ENCODE measurements at places on chromosomes 12 and 14. TPM values are rescaled to one million over a fixed set of nuclear protein-coding genes. Genes with fewer than 3 reads are reported as not detected.

SLC17A8 gene
- not detected for total RNA-seq

RNFT2 gene
- 2.7 TPM for total RNA-seq

PTPRQ gene
- not detected for total RNA-seq

FAM222A gene
- total RNA-seq: 0.65 TPM

KCNK10 gene
- not detected for total RNA-seq

SMOC1 gene
- total RNA-seq: 3.3 TPM

CRIP1 gene
- total RNA-seq: 1.1 TPM

GRIN2B gene
- not detected for total RNA-seq

EPYC gene
- total RNA-seq: not detected

C3AR1 gene
- total RNA-seq: 0.65 TPM

INHBC gene
- total RNA-seq: not detected

WDR89 gene
- total RNA-seq: 12.2 TPM

CAPZA3 gene
- not detected for total RNA-seq

PDE3A gene
- 25.2 TPM for total RNA-seq

NDUFA9 gene
- total RNA-seq: 98.1 TPM

CCDC60 gene
- not detected for total RNA-seq
